Stimulated activated CD4-positive, alpha-beta T cell treated with anti-CD3 and anti-CD28 coated beads, Interleukin-15, amount 100 ng/mL, for 1 hour (primary cell): ENCODE measurements at places on chromosomes 1 and 21.

DNA sequence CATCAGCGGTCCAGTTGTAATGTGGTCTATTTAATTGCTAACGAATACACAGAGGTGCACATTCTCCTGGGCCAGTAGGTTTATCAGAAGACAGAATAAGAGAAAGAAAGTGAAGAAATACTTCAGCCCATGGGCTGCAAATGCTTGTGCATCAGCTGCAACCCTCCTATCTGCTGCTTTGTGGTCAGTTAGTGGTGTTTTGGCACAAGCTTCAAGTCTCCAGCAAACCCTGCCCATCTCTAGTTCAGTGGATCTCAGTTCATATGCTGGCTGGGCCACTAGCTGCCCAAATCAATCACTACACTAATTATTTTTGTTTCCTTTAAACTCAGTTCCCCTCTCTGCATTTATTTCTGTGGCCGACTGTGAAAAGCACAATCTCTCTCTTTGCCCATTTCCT, 124.2 kb downstream of the KCNJ6 start:
- no peak for DNase-seq

DNA sequence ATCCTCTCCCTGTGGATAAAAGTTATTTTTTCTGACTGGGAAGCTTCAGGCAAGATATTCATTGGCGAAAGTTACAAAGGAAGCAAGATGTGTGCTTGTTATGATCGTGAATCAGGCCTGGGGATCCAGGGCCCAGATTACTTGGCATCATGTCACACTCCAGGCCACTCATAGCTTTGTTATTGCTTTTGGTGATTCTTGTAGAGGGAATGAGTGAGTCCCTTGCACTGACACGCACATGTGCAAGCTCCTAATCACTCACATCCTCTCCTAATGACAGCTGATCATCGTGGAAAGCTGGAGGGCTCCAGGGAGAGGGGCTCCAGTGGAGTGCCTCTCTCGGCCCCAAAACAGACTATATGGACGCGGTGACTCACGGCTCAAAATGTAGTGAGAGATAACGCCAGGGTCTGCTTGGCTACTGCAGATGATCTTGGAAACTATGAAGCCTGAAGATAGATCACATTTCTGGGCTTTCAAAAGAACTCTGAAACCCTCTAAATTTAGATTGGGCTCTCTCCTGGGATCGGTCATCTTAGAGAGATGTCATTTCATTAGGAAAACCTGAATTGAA, 481.1 kb upstream of the USP24 start:
- no peak for DNase-seq

- DNase-seq, result no peak
Observed at GRCh38 chr1:72281637-72282270, 585 bp downstream of the NEGR1 start.

- DNase-seq, result no peak
Observed at GRCh38 chr1:3161176-3161840, 92.3 kb downstream of the PRDM16 start.

DNA sequence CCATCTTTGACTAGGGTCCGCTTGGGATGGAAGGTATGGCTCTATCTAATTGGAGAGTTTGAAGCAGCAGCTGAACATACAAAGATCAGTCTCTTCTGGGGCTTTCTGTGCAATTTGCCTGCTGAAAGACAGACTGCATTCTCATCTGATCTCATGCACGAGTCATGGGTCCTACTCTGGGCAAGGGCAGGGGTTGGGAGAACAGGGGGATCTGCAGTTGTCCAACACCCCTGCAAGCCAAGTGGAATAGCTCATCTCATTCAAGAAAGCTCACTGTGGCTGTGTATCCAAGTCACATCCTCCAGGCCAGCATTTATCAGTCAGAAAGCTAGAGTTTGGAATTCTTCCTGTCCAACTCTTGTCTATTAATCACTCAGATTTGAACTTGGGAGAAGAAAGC, 177.2 kb upstream of the C8B start:
- DNase-seq, result no peak

- no peak for DNase-seq
Observed at GRCh38 chr1:3244927-3245315, 175.9 kb downstream of the PRDM16 start.

DNA sequence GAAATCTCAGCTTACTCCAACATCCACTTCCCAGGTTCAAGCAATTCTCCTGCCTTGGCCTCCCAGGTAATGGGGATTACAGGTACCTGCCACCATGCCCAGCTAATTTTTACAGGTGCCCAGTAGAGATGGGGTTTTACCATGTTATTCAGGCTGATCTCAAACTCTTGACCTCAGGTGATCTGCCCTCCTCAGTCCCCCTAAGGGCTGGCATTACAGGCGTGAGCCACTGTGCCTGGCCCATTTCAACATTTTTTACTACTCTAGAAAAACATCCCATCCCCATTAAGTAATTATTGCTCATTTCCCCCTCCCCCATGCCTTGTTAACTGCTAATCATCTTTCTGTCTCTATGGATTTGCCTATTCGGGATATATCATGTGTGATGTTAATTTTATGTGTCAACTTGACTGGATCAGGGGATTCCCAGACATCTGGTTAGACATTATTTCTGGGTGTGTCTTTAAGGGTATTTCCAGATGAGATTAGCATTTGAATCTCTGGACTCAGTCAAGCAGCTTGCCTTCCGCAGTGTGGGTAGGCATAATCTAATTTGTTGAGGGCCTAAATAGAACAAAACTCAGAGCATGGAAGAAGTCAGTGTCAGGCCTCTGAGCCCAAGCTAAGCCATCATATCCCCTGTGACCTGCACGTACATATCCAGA, 33.0 kb upstream of the ZBTB8B start:
- no peak for DNase-seq

DNA sequence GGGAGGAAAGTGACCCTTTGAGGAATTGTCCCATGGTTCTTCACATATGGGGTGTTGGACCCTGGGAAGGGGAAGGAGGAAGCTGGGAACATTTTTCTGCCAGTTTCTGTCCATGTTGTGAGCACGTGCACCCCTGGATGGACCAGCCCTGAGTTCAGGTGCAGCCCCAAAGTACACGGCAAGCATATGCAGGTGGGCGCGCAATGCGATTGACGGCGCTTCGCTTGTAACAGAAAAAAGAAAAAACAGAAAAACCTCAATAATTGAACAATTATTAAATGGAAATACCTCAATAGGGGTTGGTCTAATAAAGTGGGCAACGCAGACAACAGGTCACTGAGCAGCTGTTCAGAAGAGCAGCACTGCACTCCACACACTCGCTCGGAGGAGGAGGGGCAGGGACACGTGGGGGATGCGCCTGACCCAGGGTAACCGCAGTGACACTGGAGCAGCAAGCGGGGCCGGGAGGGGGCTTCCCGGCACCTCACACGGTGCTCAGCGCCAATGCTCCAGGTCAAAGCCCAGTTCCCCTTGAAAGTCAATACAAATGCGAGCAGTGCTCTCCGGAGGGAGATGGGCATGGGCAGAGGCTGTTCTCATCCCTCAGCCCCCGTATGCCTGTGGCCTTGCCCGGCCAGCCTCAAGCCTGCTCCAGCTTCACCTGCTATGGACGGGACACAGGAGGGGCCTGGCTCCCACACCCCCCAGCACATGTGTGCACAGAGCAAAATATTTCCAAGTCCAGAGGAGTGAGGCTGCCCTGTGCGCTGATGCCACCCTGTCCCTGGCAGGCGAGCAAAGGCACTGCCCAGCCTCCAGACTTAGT, 6.6 kb upstream of the ACTRT2 start:
- DNase-seq, result no peak

DNA sequence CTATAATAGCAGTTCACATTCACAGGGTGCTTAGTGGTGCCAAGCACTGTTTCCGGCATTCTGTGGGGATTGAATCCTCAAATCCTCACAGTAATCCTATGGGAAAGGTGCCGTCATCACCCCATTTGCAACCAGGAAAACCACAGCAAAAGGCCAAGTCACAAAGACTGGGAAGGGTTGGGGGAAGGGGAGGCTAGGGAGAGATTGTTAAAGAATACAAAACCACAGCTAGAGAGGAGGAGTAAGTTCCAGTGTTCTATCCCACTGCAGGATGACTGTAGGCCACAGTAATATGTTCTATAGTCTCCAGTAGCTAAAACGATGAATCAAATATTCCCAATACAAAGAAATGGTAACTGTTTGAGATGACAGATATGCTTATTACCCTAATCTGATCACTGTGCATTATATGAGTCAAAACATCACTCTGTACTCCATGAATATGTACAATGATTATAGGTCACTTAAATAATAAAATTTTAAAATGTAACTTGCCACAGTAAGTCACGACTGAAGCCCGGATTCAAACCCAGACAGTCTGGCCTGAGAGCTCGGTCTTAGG, 256.8 kb downstream of the TOMM20 start:
- no peak for DNase-seq

GRCh38 chr1:164498792-164499191, 60.2 kb upstream of the PBX1 start:
- no peak for DNase-seq

GRCh38 chr1:175155936-175156335, 36.6 kb downstream of the KIAA0040 start:
- no peak for DNase-seq

GRCh38 chr1:240194120-240194519, 102.4 kb downstream of the FMN2 start:
- DNase-seq, result no peak

DNA sequence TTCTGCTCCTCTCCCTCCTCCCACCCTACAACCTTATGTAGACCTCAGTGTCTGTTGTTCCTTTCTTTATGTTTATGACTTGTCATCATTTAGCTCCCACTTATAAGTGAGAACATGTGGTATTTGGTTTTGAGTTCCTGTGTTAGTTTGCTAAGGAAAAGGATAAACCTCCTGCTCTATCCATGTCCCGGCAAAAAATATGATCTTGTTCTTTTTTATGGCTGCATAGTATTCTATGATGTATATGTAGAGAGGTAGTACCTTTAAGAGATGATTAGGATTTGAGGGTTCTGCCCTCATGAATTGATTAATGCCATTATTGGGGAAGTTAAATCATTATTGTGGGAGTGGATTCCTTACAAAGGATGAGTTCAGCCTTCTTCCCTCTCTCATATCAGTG, 41.8 kb downstream of the LRIF1 start:
- DNase-seq, result no peak

GRCh38 chr1:43779805-43780403, 72.6 kb downstream of the ST3GAL3 start:
- DNase-seq, result no peak
